ENCODE measurements at places on chromosomes 3 and 15.

- no peak for DNase-seq
Observed at GRCh38 chr3:145942052-145942451, 218.9 kb downstream of the PLOD2 start.

DNA sequence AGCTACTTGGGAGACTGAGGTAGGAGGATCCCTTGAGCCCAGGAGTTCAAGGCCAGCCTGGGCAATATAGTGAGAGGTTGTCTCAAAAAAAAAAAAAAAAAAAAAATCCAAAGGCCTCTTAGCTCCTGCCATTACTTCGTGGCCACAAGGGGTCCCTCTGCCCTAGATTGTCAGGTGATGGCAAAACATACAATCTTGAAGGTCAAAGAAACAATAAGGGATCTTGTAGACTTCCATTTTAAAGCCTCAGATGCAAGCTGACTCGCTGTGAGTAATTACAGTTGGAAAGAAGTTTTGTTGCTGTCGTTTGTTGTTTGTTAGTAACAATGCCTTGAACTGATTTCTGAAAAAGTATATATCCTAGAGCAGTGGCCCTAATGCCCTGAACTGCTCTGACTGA is 55.9 kb upstream of the PLCL2 start:
- DNase-seq, result no peak

DNA sequence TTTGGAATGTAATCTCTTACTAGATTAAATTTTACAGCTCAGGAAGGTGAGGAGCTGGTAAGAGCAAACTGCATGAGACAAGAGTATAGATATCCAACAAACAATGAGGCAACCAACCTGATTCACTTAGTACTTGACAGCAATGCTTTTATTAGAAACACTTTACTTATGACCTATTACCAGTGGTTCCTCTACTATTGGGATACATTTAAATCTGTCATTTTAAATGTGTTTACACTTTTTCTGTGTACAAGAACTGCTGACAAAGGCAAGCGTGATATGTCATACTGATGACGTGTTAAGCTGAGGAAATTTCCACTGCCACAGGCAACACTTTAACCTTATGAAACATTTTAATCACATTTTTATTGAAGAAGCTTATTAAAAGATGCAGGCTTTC is 1043.3 kb downstream of the FHIT start:
- no peak for DNase-seq

- no peak for DNase-seq
Observed at GRCh38 chr15:68646156-68646555, 67.4 kb downstream of the CORO2B start.

- DNase-seq, result no peak
Observed at GRCh38 chr3:120114981-120115380, 20.7 kb upstream of the GSK3B start.

DNA sequence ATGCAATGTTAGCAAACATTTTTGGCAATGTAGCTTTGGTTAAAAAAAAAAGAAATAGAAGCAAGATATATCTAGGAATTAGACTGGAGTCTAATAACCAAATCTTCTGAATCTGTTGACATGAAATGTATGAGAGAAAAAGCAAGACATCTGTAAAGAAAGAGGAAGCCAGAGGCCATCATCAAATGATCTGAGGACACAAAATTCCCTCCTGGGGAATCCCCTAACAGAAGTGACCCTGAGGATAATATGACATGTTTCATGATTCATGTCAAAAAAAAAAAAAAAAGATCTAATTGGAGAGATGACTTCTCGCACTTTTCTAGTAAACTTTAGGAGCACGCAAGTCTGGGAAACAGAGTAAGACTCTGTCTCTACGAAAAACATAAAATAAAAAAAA is 70.9 kb downstream of the IMPG2 start:
- no peak for DNase-seq

DNA sequence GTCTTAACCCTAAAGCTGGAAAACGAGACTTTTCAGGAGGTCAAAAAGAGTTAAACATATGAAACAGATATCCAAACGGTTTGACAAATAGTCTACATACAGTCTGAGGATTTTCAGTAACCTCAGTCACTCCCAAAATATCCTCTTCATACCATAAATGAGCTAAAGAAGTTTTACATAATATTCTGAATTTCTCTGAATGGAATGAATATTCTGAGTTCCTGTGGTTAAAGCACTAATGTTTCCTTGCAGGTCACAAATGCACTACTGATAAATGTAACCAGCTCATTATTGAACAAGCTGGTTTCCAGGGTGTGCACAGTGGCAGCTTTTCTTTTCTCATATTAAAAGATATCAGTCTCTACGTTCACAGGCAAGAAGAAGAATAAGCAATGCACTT is 137.4 kb upstream of the POU1F1 start:
- no peak for DNase-seq

- no peak for DNase-seq
Observed at GRCh38 chr3:172776049-172776717, 25.7 kb downstream of the ECT2 start.

Measured in amniotic stem cell (primary cell).